Thoracic aorta (tissue), 2 donors: ENCODE measurements at places on chromosomes 6 and 20.

- DNase-seq: no peak
These were observed 31.6 kb upstream of the CENPW start for GRCh38 chr6:126308362-126308761.

- no peak for DNase-seq
These were observed 134.8 kb downstream of the LY86 start for GRCh38 chr6:6723361-6723760.

DNA sequence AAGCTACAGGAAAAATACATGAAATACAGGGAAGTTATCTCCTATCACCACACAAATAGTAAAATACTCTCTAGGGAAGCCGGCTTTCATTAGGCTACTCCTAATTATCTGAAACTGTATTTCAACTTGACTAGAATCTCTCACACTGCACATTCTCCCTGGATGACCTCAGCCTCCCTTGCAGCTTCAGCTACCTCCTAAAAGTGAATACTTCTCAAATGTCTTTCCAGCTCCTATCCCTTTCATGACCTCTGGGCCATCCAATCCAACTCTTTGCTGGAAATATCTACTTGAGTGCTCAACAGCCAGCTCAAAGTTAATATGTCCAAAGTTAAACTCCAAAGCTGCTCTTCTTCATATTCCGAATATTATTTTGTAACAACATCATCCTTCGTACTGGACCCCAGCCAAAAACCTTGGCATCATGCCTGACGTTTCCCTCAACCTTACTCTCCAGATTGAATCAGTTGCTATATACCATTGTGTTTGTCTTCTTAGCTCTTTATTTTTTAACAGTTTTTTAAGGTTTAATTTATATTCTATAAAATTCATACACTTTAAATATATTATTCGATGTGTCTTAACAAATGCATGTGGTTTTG, 29.4 kb upstream of the KIF6 start:
- DNase-seq: no peak

DNA sequence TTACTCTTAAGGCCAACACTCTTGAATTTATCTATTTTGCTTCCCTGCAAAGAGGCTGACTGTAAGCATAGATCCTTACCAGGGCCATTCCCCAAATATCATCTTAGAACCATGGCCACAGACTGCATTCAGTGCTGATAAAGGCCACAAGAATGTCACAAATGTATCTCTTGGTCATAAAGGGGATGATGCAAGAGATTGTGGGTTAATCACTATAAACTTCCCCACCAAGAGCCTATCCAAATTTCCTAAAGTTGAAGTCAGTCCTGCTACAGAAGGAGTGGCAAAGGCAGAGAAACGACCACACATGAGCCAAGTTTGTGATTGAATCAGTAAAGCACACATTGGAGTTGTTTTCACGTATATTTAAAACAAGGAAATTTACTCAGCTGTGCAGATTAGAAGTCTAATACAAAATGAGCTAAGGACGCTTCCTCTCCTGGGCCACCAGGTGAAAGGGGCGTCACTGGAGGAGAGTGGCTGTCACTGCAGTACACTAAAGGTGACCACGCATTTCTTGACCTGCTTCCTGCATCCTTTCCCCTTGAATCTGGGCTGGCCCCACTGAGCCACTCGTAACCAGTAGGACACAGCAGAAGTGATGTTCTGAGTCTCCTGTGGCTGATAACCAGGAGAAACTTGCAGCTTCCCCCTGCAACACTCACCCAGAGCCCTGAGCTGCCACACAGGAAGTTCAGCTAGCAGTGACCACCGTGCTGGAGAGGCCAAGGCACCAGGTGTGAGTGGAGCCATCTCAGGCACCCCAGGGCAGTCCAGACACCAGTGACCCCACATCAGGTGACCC, 181.9 kb downstream of the SYNDIG1 start:
- no peak for DNase-seq

DNA sequence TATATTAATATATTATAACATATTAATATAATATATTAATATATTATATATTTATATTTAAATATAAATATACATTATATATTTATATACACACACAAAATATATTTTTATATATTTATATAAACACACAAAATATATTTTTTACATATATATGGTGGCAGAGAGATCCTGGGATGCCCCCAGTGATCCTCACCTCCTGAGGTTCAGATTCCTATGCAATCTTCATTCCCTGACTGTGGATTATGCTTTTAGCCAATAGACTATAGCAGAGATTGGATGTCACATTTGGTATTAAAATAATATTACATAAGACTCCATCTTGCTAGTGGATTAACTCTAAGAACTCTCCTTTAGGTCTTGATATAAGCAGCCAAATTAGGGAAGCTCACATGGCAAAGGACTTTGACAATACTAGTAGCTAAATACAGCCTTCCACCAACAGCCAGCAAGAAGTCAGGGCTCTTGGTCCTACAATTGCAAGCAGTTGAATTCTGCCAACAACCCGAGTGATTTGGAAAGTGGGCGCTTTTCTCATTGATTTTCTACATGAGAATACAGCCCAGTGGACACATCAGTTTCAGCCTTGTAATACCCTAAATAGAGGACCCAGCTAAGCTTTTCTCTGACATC, 681.0 kb downstream of the C6orf118 start:
- DNase-seq: no peak

DNA sequence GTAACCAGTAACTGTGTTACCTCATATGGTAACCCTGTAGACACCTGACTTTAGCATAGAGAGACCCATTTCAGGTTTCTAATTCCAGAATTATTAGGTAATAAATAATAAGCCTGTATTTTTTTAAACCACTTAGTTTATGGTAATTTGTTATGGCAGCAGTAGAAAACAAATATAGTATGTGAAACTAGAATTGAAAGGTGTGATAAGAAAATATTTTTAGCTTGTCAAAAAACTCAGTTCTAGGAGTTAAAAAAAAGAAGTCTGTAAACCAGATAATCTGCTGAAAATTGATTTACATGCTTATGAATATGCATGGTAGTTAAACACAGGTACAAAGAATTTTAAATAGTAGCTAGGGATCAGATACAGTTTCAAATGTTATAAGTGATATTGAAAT, 695.0 kb upstream of the GJE1 start:
- no peak for DNase-seq
